ENCODE measurements at places on chromosomes 3 and 15.
A peak's percentile ranks its signal among the peaks of the same experiment; 100 is the strongest.

DNA sequence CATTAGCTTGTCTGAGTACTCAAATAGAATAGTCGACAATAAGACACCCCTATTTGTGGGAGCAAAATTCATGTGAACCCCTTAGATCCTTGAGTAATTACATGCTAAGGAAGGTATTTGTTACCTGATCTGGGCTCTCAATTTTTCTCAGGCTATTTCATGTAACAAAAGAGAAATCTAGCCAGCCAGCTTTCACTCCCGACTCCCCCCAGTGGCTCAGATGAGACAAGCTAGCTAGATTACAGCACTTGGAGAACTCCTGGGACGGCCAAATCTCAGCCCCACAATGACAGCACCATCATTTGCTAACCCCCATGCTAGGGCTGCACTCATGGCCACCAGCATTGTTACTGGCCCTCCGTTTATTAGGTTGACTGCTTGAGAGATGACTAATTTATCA, 41.3 kb downstream of the GLDN start:
- DNase-seq = peak; percentile 17

GRCh38 chr15:99167201-99167600, 62.3 kb downstream of the SYNM start:
- no peak for DNase-seq

DNA sequence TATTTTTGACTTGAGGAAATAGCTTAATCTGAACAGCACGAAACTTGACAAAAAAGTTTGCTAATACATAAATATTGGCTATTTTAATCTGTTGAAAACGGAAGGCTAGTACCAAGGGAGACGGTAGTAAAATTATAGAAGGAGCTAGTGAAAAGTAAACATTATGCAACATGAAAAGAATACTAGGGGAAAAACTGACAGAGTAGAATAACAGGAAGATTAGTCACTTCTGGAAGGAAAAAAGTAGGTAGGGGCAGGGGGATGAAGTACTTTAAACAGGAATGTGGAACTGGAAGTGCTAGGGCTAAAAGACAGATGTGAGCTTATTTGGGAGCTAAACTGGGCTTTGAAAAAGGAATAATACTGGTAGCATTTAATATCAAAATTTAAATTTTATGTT, 60.1 kb downstream of the MBNL1 start:
- no peak for DNase-seq

GRCh38 chr15:78991476-78991875, 46.6 kb upstream of the CTSH start:
- no peak for DNase-seq

- DNase-seq = no peak
Observed at GRCh38 chr3:66851894-66852613, 146.1 kb upstream of the KBTBD8 start.

DNA sequence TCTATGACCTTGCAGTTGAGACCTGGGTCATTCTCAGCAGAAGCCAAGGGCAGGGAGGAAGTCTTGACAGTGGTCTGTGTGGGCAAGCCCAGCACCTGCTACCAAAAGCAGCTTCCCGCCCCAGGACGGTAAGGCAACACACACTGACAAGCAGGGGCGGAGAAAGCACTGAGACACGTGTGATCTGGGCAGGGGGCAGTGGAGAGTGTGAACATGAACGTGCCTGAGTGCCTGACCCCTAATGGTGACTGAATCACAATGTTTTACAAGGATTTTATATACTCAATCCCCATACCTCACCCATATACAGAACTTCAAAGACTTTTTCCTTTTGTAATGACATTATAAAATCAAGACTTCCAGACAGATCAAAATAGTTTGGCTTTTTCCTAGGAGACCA, 35.2 kb downstream of the ANP32A start:
- DNase-seq = no peak

- DNase-seq = no peak
Observed at GRCh38 chr15:77021803-77022381, 27.0 kb downstream of the PSTPIP1 start.
